NCI-H510A (cell line): ENCODE measurements at places on chromosomes 4 and X.

DNA sequence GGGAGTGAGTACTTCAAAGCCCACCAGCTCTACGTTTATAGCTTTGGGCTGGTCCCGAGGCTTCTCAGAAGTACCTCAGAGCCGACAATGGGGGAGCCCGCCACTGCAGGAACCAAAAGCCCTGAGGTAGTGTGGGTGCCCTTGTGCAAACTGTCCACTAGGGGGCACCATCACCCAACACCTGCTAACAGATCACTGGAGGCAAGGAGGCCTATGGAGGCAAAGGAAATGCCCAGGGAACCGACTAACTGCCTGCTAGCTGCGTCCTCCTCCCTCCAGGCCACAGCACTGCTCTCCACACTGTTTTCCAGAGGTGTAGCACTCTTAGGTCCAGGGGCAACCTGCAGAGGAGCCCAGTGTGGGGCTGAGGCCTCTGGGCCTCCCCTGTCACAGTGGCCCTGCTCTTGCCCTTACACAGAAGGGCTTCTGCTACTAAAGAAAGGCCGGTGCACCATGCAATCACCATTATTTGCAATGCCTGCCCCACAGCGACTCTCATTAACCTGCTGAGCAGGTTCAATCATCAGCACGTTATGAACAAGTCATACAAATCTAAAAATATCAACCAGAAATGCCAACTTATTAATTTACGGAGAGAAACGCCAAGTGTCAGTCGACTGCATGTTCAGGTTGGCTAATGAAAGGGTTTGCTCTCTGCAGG is 159.1 kb downstream of the NSUN7 start:
- DNase-seq, result peak; percentile 61

DNA sequence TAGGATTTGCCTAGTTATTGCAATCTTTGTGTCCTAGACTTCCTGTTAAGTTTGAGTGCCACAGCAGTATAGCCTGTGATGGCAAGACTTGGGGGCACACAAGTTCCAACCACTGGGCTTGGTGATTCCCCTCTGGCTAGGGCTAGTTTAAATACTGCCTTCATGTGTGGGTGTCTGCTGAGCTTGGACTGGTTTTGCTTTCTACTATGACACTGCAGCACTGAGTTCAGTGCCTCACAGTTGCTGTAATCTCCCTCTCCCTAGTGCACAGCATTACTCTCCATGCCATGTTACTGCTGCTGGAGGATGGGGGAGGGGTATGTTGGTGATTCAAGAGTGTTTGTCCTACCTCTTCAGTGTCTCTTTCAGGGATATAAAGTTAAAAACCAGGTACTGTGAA is 379.6 kb downstream of the IL15 start:
- DNase-seq, result no peak

GRCh38 chr4:139958739-139959098 is 195.3 kb downstream of the MAML3 start:
- DNase-seq, result no peak

DNA sequence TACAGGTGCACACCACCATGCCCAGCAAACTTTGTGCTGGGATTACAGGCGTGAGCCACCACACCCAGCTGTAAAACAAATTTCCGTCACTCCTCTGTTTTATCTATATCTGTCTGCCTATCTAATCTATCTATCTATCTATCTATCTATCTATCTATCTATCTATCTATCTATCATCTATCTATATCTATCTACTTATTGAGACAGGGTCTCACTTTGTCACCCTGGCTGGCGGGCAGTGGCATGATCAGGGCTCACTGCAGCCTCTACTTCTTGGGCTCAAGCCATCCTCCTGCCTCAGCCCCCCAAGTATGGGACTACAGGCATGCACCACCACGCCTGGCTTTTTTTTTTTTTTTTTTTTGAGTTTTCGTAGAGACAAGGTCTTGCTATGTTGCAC is 20.6 kb downstream of the AKAP14 start:
- DNase-seq, result no peak

GRCh38 chr4:35562861-35563260 is 681.5 kb downstream of the ARAP2 start:
- DNase-seq, result no peak

DNA sequence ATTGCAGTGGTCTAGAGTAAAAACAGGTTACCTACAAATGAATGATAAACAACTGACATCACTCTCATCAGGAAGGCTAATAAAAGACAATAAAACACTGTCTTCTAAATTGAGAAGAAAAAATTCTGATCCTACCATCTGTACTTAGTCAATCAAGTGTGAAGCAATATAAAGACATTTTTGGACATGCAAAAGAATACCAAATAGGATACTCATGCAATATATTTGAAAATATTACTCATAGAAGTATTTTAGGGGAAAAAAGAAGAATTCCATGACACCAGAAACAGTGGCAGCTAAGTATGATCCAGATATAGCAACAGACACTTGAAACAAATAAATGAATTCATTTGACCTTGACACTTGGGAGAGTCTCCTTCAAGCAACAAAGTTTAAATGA is 63.8 kb upstream of the FAM120C start:
- DNase-seq, result no peak

DNA sequence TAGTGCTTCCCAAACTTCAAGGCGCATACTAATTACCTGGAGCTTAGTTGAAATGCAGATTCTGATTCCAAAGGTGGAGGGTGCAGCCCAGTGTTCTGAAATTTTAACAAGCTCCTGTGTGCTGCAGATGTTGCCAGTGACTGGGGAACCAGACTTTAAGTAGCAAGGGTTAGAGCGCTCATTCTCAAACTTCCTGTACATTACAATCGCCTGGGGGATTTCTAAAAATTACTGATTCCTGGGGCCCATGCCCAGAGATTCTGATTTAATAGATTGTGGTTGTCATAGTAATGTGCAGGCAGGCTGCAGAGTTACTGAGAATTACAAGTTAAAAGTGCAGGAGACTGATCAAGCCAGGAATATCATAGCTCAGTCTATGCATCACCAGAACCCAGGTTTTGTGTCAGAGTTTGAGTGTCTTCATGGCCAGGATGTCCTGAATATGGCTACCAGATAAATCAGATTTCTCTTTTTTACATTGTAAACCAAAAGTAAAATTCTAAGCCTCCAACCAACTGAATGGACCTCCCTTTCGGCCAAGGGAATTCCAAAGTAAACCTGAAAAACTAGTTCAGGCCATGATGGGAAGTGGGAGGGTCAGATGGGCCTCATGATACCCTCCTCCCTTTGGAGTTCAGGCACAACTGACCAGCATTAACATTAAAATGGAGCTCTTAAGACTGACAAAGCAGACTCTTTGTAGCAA is 121.6 kb downstream of the ATXN3L start:
- DNase-seq, result no peak

DNA sequence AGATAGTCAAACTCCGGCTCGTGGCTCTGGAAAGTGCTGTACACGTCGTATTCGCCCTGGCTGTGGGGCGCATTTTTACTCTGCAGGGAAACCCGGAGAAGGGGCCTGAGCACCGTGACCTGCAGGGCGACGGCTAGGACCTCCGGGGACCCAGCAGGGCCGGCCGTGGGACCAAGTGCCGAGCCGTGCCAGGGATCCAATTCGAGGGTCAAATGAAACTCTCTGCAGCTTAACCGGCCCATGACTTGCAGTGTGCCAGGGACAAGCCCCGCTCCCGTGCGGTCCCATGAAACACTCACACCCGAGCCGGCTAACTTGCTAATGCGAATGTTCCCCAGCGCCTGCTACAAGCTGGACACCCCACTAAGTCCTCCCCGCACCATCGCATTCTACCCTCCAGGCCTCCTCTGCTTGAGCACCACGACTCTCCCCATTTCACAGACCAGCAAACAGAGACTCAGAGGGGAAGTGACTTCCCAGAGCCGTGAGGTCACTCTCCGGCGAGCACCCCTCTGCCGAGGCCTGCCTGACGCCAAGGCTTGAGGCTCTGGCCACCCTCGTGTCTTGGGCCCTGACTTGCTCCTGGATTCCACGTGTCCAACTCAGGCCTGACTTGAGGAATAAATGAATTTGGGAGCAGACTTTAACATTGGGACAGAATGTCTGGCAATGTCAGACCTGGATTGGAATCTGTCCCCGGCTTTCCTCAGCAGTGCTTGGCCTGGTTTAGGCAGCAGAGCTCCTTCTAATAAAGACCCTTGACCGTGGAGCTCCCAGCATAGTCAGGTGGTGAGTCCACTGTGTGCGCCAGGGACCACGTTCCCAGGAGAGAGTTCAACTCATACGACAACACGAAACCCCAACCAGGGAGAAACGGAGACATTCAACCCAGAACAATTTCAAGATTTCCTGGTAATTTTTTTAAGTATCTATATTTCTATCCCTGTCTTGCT is 93.6 kb downstream of the PPP2R2C start:
- DNase-seq, result no peak

GRCh38 chr4:24858026-24858425 is 54.8 kb downstream of the CCDC149 start:
- DNase-seq, result no peak

DNA sequence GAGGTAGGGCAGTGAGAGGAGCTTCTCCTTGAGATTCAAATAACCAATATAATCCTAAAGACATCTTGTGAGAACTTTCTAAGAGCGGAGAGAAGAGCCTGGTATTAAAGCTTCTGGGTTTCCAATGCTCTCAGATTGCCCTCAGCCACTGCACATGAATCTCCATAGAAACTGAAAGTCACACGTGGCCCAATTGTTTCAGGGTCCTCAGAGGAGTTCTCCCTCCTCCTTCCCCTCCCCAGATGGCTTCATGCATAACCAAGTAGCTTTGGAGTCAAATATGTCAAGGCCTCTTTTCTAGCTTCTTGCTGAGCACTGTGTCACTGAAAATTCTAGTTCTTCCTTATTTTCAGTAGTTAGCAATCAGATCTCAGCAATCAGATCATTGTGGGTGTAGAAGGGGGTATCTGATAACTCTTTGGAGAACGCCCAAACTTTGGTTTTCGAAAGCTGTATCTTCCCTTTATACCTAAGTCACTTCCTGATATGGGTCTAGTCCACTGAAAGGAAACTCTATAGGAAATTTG is 2.2 kb downstream of the BTK start:
- DNase-seq, result no peak

GRCh38 chr4:106766519-106766918 is 269.6 kb downstream of the DKK2 start:
- DNase-seq, result no peak

DNA sequence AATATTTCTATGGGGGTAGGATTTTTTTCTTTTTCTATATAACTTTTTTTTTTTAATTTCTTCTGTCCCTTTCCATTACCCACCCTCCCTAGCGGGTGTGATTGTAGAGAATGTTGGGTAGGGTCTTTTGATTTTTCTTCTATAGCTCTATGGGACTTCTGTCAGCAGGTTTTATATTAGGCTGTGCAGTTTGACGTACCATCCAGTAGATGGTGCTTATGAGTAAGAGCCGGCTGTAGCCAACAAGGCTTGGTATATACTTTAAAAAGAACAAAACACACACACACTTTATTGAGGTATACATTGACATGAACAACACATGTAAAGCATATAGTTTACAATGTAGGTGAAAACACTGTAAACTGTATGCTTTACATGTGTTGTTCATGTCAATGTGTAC is 247.9 kb upstream of the POF1B start:
- no peak for DNase-seq

DNA sequence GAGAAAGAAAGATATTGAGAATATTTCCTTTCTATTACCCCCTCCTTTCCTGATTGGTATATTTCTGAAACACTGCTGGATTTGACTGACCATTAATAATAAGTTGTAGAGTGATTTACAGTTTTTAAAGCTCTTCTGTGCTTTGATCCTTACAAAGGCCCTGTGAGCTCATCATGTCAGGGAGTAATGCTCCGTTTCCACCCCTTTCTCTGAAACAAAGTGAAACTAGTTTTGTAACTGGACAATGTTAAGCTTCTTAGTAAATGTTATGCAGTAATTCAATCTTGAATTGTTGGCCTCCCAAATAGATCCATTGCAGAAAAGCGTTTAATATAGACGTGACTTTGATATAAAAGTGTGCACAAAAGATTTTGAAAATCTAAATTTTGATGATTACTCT is 190.1 kb upstream of the GNPDA2 start:
- DNase-seq, result no peak

DNA sequence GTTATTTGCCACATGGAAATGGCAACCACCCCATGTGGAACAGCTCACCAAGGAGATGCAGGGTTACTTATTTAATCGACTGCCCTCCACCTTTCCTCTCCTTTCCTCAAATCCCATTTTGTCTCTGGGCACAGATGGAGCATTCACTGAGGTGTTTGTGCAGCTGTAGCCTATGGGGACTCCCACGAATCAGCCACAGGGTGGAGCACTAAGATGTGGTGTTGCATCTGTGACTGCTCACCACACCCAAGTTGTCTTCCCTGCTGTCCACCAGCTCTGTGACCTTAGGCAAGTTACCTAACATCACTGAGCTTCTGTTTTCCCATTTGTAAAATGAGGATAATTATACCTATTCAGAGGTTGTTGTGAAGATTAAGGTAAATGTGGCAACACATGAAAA is 252.4 kb upstream of the CPEB2 start:
- no peak for DNase-seq
